ENCODE measurements at places on chromosomes 2 and 18. TPM values are rescaled to one million over a fixed set of nuclear protein-coding genes. Genes with fewer than 3 reads are reported as not detected.

GRCh38 chr2:64905338-64906024 lies 83.7 kb upstream of the SLC1A4 start:
- DNase-seq, result no peak

GRCh38 chr2:161131804-161132203 lies 28.4 kb upstream of the TANK start:
- DNase-seq, result no peak

DNA sequence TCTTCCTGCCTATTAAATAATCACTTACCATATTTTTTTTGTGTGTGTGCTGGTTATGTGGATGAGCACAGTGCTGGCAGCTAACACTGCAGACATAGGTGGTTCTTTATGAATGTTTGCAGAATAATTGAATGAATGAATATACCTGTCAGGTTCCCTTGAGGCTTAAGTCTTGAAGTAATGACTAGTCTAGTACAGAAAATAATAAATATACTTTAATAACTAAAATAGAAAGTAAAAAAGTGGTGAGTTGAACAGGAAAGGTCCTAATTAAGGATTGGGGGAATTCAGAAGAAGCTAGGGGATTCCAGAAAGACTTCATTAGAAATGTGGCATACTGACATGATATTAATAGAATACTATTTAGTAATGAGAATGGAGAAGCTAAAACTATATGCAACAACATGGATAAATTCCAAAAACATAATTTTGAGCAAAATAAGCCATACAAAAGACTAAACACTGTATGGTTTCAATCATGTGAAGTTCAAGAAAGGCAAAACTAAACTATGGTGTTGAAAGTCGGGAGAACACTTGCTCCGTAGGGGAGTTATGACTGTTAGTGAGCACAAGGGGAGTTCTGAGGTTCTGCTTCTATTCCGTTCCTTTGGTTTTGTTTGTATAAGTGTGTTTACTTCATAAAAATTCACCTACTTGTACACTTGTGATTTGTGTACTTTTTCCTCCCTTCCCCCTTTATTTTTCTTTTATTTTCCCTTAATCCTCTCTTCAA lies 464.6 kb downstream of the MTX2 start:
- no peak for DNase-seq

- no peak for DNase-seq
These were observed 182.2 kb downstream of the ANAPC1 start for GRCh38 chr2:111701798-111702118.

- no peak for DNase-seq
These were observed 735.4 kb upstream of the FANCL start for GRCh38 chr2:58976375-58977071.

TCF4 gene
- 0.58 TPM for total RNA-seq

FKBP1B gene
- total RNA-seq, result not detected

GRCh38 chr2:169653636-169654035 lies 40.6 kb downstream of the CFAP210 start:
- DNase-seq, result no peak

DNA sequence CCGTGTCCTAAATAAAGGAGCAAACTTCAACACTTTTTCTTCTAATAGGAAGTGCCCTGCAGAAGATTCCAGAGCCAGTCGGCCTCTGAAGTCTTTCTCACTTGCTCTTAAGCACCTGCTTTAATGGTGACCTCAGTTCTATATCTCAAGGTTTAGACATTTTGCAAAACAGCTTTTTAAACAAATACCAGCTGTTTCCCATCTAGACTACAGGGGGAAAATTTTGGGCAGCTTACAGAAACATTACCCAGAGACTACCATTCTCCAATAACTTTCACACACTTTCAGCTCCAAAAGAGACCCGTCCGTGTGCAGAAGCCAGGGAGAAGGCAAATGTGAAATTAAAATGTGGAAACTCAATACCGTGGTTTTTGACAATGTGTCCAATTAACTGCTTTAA lies 285.3 kb upstream of the CCDC68 start:
- no peak for DNase-seq

RAB27B gene
- 4.9 TPM for total RNA-seq

DNA sequence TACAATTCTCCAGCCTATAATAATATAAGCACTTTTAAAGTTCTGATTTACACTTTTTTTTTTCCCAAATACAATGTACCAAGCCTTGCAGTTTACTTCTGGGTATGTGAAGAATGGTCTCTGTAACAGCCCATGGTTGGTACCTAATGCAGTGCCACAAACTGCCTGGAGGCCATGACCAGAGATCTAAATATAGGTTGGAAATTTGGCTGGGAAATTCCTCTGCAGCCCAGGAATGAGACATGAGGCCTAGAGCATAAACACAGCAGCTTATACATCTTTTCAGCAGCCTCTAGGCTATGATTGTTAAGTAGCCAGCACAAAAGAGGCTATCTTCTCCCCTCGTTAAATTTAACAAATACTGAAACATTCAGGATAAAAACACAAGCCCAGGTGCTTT lies 432.0 kb upstream of the FAM98A start:
- no peak for DNase-seq

FAHD2B gene
- total RNA-seq, result 3.3 TPM

GRCh38 chr2:203476881-203477280 lies 58.2 kb downstream of the RAPH1 start:
- no peak for DNase-seq

LINC00305 gene
- total RNA-seq, result not detected

DNA sequence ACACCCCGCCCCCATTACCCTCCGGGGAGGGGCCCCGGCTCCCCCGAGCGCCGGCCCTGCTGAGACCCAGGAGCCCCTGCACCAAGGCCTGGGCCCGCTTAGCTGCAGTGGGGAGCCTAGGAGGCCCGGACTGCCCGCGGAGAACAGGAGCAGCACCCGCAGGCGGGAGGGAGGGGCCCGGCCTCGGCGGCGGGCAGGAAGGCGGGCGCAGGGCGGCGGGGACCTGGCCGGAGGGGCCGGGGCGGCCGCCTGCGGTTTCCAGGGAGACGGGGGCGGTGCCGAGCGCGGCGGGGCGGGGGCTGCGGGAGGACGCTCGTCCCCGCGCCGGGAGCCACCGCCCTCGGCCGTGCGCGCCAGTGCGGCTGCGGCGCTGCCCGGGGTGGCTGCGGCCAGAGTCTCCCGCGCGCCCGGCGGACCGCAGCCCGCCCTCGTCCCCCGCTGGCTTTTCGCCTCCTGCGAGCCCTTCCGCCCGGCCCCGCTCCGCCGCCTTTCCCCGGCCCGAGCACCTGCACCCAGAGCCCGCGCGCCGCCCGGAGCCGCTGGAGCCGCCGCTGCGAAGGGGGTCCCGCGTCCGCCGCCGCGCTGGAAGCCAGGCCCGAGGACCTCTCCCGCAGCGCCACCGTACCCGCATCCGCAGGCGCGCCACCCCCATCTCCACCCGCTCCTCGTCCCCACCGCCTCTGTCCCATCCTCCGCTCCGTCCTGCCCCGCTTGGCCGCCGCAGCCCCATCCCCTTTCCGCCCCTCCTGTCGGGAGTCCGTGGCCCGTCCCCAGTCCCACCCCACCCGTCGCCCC lies 17.2 kb downstream of the GPC1 start:
- DNase-seq, result peak; percentile 33

HK2 gene
- 23.7 TPM for total RNA-seq

LDLRAD4 gene
- total RNA-seq, result 3.6 TPM

DNA sequence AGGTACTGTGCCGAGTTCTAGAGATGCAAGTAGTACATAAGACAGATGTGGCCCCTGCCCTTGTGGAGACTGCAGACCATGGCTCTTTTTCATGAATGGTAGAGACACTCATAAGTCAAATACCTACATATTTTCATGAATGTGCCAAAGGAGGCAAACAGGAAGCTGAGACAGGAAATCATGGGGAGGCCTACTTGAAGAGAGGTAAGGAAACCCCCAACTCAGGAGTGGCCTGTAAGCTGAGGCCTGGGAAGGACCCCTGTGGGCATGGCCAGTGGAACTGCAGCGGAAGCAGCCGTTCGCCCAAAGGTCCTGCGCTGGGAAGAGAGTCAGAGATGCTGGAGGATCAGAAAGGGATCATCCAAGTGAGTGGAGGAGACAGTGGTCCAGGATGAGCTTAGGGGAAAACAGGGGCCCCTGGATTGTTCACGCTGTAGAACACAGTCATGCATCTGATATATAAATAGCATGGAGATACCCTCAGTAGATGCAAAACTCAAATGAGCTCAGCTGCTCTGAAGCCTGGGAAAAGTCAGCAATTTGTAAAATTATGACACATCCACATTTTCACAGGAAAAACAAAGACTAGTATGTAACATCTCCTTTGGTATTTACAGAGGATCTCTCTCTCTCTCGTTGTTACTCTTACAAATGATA lies 228.9 kb downstream of the NEDD4L start:
- DNase-seq, result no peak

CCDC141 gene
- not detected for total RNA-seq

GKN2 gene
- total RNA-seq, result not detected

DNA sequence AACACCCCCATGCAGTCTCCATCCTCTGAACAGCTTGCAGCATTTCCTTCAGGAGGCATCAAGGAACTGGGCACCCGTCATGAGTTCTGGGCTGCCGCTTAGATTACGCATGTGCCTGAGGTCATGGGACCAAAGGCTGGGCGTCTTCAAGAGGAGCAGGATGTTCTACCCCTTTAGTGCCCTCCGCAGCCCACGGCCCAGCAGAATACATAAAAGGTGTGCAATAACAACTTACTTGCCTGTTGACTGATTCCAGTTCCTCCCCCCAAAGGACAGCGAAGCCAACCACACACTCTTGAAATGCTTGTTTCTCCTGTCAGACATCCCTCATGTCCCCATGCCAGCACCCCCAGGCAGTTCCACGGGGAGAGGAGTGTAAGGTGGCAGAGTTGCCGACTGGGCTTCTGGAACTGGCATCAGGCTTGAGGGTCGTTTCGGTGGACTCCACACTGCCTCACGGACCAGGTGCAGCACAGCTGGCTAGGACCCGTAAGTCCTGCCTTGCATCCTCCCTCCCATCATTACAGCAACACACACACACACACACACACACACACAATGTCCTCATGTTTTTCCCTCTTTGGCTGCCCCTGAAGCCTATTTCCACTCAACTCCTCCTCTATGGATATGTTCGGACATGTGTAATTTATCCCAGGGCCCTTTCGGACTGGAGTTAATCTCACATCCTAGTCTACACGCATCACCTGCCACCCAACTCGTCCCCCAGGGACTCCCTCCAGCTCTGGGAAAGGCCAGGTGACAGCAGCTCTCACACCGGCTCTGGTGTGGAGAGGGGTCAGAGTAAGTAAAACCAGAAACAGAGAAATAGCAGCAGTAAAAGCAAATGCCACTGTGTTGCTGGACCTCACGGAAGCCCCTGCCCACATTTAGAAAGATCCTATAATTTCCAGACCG lies 200.7 kb downstream of the BCL11A start:
- no peak for DNase-seq

ANKRD53 gene
- not detected for total RNA-seq

DNA sequence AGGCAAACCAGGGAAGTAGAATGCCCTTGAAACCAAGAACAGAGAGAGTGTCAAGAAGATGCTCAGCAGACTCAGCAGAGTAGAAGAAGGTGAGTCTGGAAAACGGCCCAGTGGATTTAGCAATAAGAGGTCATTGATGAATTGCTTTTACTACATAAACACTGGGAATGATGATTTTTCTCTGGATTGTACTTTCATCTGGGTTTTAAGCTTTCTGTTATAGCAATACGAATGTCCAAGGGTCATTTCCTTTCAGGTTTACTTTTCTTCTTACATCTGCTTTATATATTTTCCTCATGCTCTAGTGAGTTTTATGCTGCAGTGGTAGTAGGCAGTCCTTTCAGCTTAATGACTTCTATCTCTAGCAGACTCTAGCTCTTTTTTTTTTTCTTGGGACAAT lies 16.9 kb downstream of the EML6 start:
- no peak for DNase-seq

DNA sequence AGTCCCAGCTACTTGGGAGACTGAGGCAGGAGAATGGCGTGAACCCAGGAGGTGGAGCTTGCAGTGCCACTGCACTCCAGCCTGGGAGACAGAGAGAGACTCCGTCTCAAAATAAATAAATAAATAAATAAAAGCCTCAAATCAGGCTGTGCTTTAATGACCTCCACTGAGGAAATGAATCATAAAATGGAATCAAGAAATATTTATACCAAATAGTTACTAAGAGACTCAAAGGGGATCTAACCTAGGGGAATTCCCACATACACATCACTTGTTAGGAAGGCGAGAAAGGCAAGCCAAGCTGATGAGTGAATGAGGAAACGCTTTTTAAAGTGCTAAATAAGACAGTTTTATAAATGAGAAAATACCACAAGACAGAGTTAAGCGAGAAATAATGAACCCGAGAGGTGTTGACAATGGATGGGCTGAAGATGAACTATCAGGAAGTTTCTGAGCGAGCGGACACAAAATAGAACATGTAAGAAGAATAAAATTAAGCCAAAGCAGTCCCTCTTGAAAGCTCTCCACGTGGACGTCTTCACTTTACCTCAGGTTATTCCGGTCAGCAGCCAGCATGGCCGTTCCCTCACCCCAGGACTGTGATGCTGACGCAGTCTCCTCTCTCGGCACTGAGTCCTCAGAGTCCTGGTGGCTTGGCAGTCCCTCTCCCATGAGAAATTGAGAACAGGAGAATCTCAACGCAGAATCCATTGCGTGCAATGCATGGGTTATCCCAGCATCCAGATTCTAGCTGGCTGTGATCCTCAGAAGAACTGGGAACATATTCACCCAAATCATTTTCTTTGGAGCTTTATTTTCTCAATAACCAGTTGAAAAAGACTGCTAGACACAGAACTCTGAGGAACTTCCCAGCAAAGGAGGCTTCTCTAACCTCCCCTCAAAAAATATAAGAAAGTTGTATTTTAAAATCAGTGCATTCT lies 22.3 kb downstream of the PXDN start:
- DNase-seq, result no peak

DNA sequence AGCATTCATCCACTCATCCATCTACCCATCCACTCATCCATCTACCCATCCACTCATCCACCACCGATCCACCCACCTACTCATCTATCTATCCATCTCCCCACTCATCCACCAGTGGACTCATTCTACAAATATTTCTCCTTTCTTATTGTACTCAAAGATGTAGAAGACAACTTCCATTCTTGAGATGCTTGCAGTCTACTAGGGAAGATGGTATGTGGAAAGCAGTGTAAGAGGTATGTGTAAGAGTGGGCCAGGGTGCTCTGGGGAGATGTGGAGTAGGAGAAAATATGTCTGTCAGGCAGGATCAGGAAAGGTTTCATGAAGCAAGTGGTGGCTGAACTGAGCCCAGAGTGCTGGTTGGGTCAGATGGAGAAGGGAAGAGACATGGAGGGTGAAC lies 150.8 kb downstream of the CELF4 start:
- no peak for DNase-seq

- no peak for DNase-seq
These were observed 86.9 kb upstream of the MGAT5 start for GRCh38 chr2:134167015-134167414.

GRCh38 chr18:50080316-50080715 lies 114.6 kb downstream of the MYO5B start:
- no peak for DNase-seq

GRCh38 chr2:86199834-86200177 lies 549 bp downstream of the MRPL35 start:
- peak; percentile 9 for DNase-seq

DNA sequence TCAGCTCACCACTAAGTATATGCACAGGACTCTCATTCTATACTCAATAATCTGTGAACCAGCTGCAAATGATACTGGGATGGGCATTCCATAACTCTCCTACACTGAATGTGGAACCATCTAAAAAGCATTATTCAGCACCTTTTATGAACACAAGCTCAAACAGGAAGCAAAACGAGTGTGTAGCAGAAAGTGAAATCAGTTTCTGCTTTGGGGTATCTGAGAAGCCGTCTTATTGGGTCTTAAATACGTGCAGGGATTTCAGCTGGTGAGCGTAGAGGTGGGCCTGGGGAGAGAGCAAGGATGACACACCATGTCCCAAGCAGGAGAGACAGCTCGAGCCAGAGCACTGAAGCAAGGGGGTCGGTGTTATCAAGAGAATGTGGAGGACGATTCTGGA lies 120.0 kb upstream of the TTN start:
- no peak for DNase-seq

C2orf81 gene
- total RNA-seq, result 3.9 TPM

Measured in HT-29 (cell line).